T-helper 17 cell (primary cell): ENCODE measurements at places on chromosomes 1 and 21. TPM values are rescaled to one million over a fixed set of nuclear protein-coding genes. Genes with fewer than 3 reads are reported as not detected.

PGM1 gene
- 14.2 TPM for total RNA-seq

FALEC gene
- not detected for total RNA-seq

PCAT6 gene
- not detected for total RNA-seq

BRDT gene
- 0.68 TPM for total RNA-seq

S100A7A gene
- total RNA-seq: not detected

FNDC7 gene
- total RNA-seq: 0.18 TPM

ELAPOR1 gene
- 27.8 TPM for total RNA-seq

APOBEC4 gene
- total RNA-seq: not detected

SYPL2 gene
- total RNA-seq: not detected

OR2T33 gene
- total RNA-seq: not detected

- H3K27me3 ChIP-seq: no peaks in the 10 kb centered on the region
- H3K4me1 ChIP-seq: peaks cover 29% of the 10 kb centered on the region
- peaks cover 2% of the 10 kb centered on the region for H3K36me3 ChIP-seq
- H3K27ac ChIP-seq: no peak overlapping the region
- DNase-seq: no peak
- H3K4me3 ChIP-seq: no peak overlapping the region
These were observed 56.5 kb upstream of the SELENON start for GRCh38 chr1:25743164-25744139.

DNA sequence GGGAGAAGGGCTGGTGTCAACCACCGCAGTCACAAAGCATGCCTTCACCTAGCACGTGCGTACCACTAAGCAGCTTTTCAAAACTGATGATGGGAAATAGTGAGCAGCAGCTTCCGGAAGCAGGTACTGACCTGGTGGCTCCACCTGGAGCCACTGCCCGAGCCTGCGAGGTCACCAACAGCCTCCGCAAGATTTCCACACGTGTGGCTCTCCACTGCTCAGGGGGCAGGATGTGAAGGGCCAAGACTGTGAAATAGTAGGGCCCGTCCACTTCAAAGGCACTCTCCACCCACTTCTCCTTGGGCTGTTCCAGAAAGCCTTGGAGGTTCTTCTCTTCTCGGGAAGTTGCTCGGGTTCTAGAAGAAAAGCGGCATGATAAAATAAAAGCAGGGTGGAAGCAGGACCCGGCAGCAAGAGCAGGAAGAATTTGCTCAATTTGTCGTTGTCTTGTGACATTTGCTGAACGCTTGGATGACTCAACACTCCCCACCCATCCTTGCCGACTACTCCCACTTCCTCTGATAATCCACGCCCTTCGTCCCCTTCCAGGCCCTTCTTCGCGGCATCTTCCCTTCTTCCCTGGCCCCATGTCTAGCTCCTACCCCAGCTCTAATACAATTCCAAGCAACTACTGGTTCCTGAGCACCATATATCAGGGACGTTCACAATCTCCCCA is 124.9 kb upstream of the IFFO2 start:
- no peak overlapping the region for H3K4me3 ChIP-seq
- H3K27me3 ChIP-seq: no peaks in the 10 kb centered on the region
- no peaks in the 10 kb centered on the region for H3K4me1 ChIP-seq
- H3K27ac ChIP-seq: no peak overlapping the region
- H3K36me3 ChIP-seq: peaks cover 16% of the 10 kb centered on the region

- DNase-seq: no peak
- no peak overlapping the region for H3K27ac ChIP-seq
- no peak overlapping the region for H3K4me3 ChIP-seq
- H3K36me3 ChIP-seq: no peaks in the 10 kb centered on the region
These were observed 7.6 kb downstream of the ADGRB2 start for GRCh38 chr1:31756578-31756977.

DNA sequence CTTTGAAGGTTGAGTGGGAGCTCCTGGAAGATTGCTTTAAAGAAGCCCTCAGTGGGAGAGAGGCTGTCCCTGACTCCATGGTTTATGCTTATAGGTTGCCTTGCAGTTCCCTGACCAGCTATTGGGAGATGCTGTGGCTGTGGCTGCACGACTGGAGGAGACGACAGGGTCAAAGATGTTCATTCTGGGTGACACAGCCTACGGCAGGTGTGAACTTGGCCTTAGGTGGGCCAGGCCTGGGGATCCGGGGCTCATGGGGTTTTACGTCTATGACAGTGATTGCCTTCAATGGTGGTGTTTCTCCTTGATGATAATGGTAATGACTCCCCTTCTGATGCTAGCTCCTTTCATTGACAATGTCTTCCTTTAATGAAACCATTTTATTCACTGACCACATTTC is 692 bp downstream of the DPH2 start:
- DNase-seq: no peak
- H3K27ac ChIP-seq: no peak overlapping the region
- no peaks in the 10 kb centered on the region for H3K27me3 ChIP-seq
- peaks cover 5% of the 10 kb centered on the region for H3K36me3 ChIP-seq

DNA sequence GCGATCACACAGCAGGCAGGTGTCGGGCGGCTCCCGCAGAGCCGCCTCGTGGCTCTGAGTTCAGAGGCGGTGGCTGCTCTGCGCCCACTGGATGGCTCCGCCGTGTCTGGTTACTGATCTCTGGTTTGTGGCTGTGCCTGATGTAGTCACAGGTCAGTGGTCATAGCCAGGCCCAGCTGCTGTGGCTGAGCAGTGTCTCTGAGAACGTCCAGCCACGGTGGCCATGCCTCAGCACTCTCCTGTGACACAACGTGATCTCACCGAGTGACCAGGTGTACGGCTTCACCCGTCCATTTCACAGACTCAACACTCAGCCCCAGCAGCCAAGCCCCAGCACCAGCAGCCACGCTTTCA is 61.2 kb downstream of the KCNN3 start:
- DNase-seq: no peak
- peaks cover 14% of the 10 kb centered on the region for H3K4me1 ChIP-seq
- peaks cover 51% of the 10 kb centered on the region for H3K27me3 ChIP-seq
- H3K4me3 ChIP-seq: no peak overlapping the region
- H3K27ac ChIP-seq: no peak overlapping the region

DNA sequence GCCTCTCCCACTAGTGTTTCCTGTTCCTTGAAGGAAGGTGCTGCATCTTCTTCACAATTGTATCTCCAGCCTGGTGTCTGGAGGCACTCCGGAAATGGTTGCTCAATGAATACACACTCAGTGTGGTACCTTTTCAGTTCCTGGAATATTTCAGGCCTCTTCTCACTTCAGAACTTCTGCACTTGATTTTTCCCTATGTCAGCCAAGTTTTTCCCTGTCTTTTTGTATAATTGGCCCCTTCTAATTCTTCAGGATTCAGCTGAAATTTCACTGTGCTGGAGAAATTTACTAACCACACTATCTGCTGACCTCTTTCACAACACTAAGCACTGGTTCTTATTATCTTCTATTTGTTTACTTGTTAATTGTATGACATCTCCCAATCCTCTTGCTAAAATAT is 61.2 kb upstream of the MAP10 start:
- H3K4me3 ChIP-seq: no peak overlapping the region
- no peak overlapping the region for H3K27ac ChIP-seq
- H3K4me1 ChIP-seq: no peaks in the 10 kb centered on the region

- peaks cover 2% of the 10 kb centered on the region for H3K36me3 ChIP-seq
- no peak for DNase-seq
- no peak overlapping the region for H3K27ac ChIP-seq
- H3K27me3 ChIP-seq: peaks cover 70% of the 10 kb centered on the region
These were observed 36.4 kb downstream of the ABCA4 start for GRCh38 chr1:94084547-94084946.

GRCh38 chr1:221824025-221824424 is 82.1 kb upstream of the DUSP10 start:
- no peaks in the 10 kb centered on the region for H3K27me3 ChIP-seq
- no peak overlapping the region for H3K27ac ChIP-seq
- no peaks in the 10 kb centered on the region for H3K36me3 ChIP-seq

- H3K4me1 ChIP-seq: peaks cover 29% of the 10 kb centered on the region
- peak; percentile 73 for DNase-seq
- no peaks in the 10 kb centered on the region for H3K27me3 ChIP-seq
- H3K27ac ChIP-seq: peak within 1 kb of the TSS; percentile 92
- no peaks in the 10 kb centered on the region for H3K36me3 ChIP-seq
These were observed at the start of gene LMO4 for GRCh38 chr1:87328272-87329050. Gene LMO4 (plus strand): TSS chr1:87328880. CDS start chr1:87332016, 3,136 bp downstream.

GRCh38 chr1:38579056-38579455 is 280.5 kb downstream of the RRAGC start:
- H3K27me3 ChIP-seq: peaks cover 50% of the 10 kb centered on the region
- peaks cover 10% of the 10 kb centered on the region for H3K36me3 ChIP-seq

GRCh38 chr1:175749075-175749474 is 5.7 kb upstream of the TNR start:
- H3K36me3 ChIP-seq: no peaks in the 10 kb centered on the region
- no peak overlapping the region for H3K27ac ChIP-seq
- H3K4me3 ChIP-seq: no peak overlapping the region

GRCh38 chr1:160032165-160032820 is 503 bp upstream of the PIGM start:
- H3K4me1 ChIP-seq: peaks cover 32% of the 10 kb centered on the region
- peak overlapping the region; percentile 98 for H3K4me3 ChIP-seq
- no peak for DNase-seq
- peaks cover 7% of the 10 kb centered on the region for H3K36me3 ChIP-seq
- peak overlapping the region; percentile 95 for H3K27ac ChIP-seq
- H3K27me3 ChIP-seq: no peaks in the 10 kb centered on the region

DNA sequence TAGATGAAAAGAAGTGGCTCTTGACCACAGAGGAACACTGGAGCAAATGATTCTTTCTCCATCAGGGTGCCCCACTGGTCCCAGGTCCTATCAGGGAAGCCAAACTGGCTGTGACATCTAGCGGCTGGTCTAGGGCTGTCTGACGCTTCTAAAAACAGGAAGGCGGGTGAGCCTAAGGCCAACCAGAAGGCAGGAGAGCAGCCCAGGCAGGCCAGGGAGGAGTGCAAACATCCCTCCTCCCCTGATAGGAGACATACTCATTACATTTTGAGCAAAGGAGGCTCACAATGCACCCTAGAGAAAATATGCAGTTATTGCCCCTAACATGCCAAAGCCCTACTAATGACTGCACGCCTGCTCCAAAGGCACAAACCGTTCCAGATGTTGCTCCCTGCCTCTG is 10.4 kb upstream of the FOXE3 start:
- H3K4me3 ChIP-seq: no peak overlapping the region
- peaks cover 65% of the 10 kb centered on the region for H3K27me3 ChIP-seq
- H3K36me3 ChIP-seq: peaks cover 14% of the 10 kb centered on the region
- no peak for DNase-seq

DNA sequence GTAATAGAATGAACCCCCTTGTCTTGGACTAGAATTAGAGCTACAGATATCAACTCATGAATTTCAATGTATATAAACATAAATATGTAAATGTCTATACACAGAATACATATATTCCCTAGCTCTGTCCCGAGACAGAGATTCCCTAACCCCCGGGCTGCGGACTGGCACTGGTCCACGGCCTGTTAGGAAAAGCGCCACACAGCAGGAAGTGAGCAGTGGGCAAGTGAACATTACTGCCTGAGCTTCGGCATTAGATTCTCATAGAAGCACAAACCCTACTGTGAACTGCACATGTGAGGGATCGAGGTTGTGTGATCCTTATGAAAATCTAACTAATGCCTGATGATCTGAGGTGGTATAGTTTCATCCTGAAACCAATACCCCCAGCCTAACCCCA is 51.2 kb downstream of the PIK3R3 start:
- H3K36me3 ChIP-seq: no peaks in the 10 kb centered on the region
- H3K4me3 ChIP-seq: no peak overlapping the region
- DNase-seq: no peak
- H3K27ac ChIP-seq: no peak overlapping the region

DNA sequence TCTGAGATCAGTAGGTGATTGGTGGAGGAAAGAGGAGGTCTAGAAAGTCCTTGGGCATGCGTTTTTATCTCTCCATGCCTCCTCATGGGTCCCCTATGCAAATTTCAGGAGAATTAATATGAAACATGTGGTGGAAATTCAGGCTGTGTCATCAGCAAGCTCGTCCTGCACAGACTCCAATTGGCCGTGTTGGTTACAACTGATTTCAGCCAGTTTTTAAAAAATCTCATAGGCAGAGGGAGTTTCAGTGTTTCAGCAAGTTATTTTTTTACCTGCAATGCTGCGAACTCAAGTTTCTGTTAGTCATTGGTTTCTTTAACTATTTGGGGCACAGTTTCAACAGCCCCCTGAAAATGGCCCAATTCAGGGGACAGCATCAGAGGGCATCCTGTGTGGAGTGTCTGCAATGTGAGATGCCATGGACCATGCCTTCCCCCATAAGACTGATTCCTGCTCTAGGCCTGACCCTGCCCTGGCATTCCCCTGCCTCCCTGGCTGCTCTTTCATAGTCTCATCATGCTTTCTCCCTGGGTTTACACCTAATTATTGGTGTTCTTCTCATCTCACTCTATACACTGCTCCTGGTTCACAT is 59.9 kb downstream of the C1orf198 start:
- H3K4me1 ChIP-seq: no peaks in the 10 kb centered on the region
- no peak overlapping the region for H3K27ac ChIP-seq
- DNase-seq: no peak
- no peak overlapping the region for H3K4me3 ChIP-seq

DNA sequence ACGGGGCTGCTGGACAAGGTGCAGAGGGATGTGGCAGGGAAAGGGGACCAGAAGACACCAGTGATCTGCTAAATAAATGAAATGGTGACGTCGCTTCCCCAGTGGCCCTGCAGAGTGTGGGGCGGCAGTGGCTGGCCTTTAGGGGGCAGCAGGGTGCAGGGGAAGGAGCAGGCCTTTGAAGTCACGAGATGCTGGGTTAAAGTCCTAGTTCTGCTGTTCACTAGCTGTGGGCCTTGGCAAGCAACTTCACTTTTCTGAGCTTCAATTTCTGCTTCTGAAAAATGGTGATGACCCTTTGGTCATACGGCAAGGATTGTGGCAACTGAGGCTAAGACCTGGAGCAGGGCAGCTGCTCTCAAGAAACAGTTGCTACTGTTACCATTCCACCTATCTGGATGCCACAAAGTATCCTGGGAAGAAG is 9.2 kb upstream of the GALE start:
- H3K27me3 ChIP-seq: no peaks in the 10 kb centered on the region
- H3K4me3 ChIP-seq: no peak overlapping the region
- H3K27ac ChIP-seq: peak overlapping the region; percentile 9
- H3K36me3 ChIP-seq: peaks cover 11% of the 10 kb centered on the region

DNA sequence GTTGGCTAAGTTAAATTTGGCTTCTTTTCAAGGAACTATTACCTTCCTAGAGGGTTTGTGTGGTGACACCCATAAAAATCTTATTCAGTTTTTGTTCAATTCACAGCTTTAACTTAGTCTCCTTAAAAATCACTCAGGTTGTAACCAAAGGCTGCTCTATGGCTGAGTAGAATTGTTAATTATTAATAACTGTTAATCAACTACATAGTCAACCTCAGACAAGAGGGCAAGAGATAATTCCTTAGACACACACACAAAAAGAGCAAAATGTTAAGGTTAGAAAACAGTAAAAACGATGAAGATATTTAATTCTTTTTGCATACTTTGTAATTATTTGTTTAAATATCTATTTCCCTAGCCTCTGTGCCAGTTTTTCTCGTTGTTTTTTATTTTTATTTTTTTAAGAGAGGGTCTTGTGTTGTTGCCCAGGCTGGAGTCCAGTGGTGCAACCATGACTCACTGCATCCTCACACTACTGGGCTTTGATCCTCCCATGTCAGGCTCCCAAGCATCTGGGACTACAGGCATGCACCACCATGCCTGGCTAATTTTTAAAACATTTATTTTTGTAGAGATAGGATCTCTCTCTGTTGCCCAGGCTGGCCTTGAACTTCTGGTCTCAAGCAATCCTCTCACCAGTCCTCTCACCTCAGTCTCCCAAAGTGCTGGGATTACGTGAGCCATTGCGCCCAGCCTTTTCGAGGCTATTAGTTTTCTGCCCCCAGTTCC is 215.2 kb downstream of the DISC1 start:
- H3K36me3 ChIP-seq: peaks cover 6% of the 10 kb centered on the region
- H3K4me1 ChIP-seq: peaks cover 28% of the 10 kb centered on the region
- no peaks in the 10 kb centered on the region for H3K27me3 ChIP-seq
- H3K4me3 ChIP-seq: no peak overlapping the region
- H3K27ac ChIP-seq: no peak overlapping the region
